ENCODE measurements at places on chromosomes 7 and 10. TPM values are rescaled to one million over a fixed set of nuclear protein-coding genes. Genes with fewer than 3 reads are reported as not detected.

The PPP1R3A gene
- not detected for total RNA-seq

The DOCK4 gene
- total RNA-seq, result 40.3 TPM

The FZD1 gene
- 16.5 TPM for total RNA-seq

The CPEB3 gene
- 8.8 TPM for total RNA-seq

GRCh38 chr7:12403287-12404181 is at the start of gene VWDE:
VWDE (minus strand) TSS chr7:12403865; CDS start chr7:12403716, 149 bp downstream.
- no peak within 1 kb of the TSS for H3K27ac ChIP-seq
- H3K4me1 ChIP-seq, result peaks cover 12% of the 10 kb centered on the region
- no peak for DNase-seq
- no peaks in the 10 kb centered on the region for H3K36me3 ChIP-seq
- H3K27me3 ChIP-seq, result no peaks in the 10 kb centered on the region

DNA sequence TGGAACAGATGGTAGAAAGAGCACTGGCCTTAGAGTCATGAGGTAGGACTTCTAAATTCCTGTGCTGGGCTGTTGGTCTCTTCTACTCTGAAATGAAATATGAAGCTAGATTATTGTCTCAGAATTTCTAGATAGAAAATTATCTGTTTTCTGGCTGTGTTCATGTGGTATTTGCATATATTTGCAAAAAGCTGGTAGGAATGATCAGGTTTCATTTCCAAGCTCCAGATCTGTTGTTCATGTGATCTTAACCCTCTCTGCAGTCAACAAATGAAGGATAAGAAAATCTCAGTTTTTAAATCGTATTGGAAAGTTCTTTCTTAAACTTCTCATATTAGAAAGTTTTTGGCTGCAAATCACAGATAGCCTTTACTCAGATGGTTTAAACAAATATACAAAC is 248.3 kb downstream of the CDK14 start:
- no peaks in the 10 kb centered on the region for H3K27me3 ChIP-seq
- H3K36me3 ChIP-seq, result no peaks in the 10 kb centered on the region
- H3K4me3 ChIP-seq, result no peak overlapping the region
- DNase-seq, result no peak

- no peak for DNase-seq
- H3K4me1 ChIP-seq, result no peaks in the 10 kb centered on the region
- no peaks in the 10 kb centered on the region for H3K27me3 ChIP-seq
- H3K4me3 ChIP-seq, result no peak overlapping the region
Measured at GRCh38 chr7:91033574-91033973, 230.7 kb upstream of the FZD1 start.

GRCh38 chr7:158662610-158663427 is 41.8 kb downstream of the NCAPG2 start:
- H3K36me3 ChIP-seq, result no peaks in the 10 kb centered on the region
- H3K4me3 ChIP-seq, result no peak overlapping the region
- no peak overlapping the region for H3K27ac ChIP-seq
- no peaks in the 10 kb centered on the region for H3K4me1 ChIP-seq

DNA sequence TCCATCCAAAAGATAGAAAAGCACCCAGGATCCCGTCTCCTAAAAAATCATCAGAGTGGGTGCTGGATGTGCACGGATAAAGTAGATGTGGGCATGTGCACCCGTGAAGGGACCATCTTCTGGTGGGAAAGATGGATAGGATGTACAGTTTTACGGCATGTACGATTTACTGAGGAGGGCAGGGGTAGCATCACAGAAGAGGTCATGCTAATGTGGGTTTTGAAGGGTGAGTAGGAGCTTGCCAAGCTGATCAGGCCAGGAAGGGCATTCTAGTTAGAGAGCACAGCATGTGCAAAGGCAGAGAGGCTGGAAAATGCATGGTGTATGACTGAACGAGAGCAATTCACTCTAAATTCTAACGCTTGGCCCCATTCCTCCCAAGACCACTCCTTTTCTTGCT is 7.8 kb upstream of the CRHR2 start:
- H3K27me3 ChIP-seq, result no peaks in the 10 kb centered on the region
- H3K4me3 ChIP-seq, result no peak overlapping the region
- H3K27ac ChIP-seq, result no peak overlapping the region

GRCh38 chr10:103716206-103717160 is 138.9 kb downstream of the SH3PXD2A start:
- H3K27me3 ChIP-seq, result no peaks in the 10 kb centered on the region
- no peaks in the 10 kb centered on the region for H3K36me3 ChIP-seq
- no peak overlapping the region for H3K4me3 ChIP-seq
- peak overlapping the region; percentile 67 for H3K27ac ChIP-seq

- no peaks in the 10 kb centered on the region for H3K4me1 ChIP-seq
- DNase-seq, result no peak
- no peak overlapping the region for H3K27ac ChIP-seq
- H3K36me3 ChIP-seq, result no peaks in the 10 kb centered on the region
- no peak overlapping the region for H3K4me3 ChIP-seq
Measured at GRCh38 chr7:153858355-153858754, 193.8 kb upstream of the DPP6 start.

- H3K36me3 ChIP-seq, result no peaks in the 10 kb centered on the region
- H3K4me3 ChIP-seq, result peak overlapping the region; percentile 36
- H3K4me1 ChIP-seq, result peaks cover 59% of the 10 kb centered on the region
Measured at GRCh38 chr10:8049045-8049864, 5.2 kb upstream of the GATA3 start.

GRCh38 chr7:95303013-95303905 is 21.1 kb downstream of the PON1 start:
- no peaks in the 10 kb centered on the region for H3K4me1 ChIP-seq
- no peaks in the 10 kb centered on the region for H3K27me3 ChIP-seq
- DNase-seq, result no peak
- no peak overlapping the region for H3K27ac ChIP-seq
- no peak overlapping the region for H3K4me3 ChIP-seq

DNA sequence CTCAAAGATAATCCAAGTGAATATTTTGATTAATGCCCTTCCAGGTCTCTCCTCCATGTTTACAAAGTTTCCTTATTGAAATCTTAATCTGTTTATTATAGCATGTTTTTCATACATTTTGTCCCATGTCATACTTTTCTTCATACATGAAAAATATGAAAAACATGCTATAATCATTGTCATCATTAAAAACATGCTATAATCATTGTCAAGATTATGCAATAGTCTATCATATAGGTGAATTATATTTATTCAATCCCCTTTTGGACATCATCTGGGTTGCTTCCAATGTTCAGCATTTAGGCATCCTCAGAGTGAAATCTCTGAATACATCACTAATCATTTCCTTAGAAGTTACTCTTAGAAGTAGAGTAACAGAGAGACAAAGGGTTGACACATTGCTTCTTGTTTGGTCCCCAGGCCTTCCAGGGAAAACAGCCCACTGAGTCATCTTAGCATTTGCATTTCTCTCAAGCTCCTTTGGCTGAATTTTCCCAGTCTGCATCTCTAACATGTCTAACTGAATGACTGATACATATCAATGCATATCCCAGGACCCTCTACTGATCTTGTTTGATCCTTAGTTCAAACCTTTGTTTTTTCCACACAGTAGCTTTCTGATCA is 87.0 kb downstream of the SGMS1 start:
- H3K4me1 ChIP-seq, result peaks cover 9% of the 10 kb centered on the region
- H3K4me3 ChIP-seq, result no peak overlapping the region
- no peaks in the 10 kb centered on the region for H3K27me3 ChIP-seq
- no peak for DNase-seq

DNA sequence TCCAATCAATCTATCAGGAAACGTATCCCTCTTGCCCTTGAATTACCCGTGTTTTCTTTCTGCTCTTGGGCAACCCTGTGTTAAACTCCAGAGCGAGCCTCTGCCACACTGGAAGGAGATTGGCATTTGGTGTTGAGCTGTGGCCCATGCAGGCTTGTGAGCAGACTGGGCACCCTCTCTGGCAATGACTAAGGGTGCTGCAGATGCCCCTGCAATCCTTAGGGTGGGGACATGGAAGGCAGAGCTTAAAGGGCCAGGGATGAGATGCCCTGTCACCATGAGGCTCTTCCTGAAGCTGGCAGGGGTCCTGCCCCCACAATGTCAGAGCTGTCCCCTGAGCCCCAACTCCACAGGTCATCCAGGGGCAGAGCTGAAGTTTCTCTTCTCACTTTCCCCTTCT is 19.5 kb upstream of the FAM180A start:
- no peaks in the 10 kb centered on the region for H3K36me3 ChIP-seq
- H3K27ac ChIP-seq, result no peak overlapping the region
- H3K27me3 ChIP-seq, result no peaks in the 10 kb centered on the region

- peak overlapping the region; percentile 86 for H3K4me3 ChIP-seq
- H3K36me3 ChIP-seq, result no peaks in the 10 kb centered on the region
- H3K4me1 ChIP-seq, result peaks cover 31% of the 10 kb centered on the region
- H3K27me3 ChIP-seq, result no peaks in the 10 kb centered on the region
Measured at GRCh38 chr7:143289421-143289820, 1.3 kb downstream of the CASP2 start.

DNA sequence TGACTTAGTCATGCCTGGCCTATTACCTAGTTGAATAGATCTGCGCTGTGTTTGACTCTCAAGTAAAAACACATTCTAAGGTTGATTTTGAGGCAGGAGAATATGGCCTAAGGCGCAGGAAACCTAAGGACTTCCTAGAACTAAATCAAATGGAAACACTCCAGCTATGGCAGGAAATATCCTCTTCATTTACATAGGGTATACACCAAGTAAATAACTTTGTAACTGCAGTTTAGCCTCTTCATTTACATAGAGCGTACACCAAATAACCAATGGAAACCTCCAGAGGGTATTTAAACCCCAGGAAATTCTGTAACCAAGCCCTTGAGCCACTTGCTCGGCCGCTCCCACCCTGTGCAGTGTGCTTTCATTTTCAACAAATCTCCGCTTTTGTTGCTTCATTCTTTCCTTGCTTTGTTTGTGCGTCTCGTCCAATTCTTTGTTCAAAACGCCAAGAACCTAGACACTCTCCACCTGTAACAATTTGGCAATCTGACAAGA is 35.6 kb upstream of the XRCC2 start:
- H3K36me3 ChIP-seq, result no peaks in the 10 kb centered on the region
- no peak overlapping the region for H3K4me3 ChIP-seq
- no peak overlapping the region for H3K27ac ChIP-seq
- no peaks in the 10 kb centered on the region for H3K4me1 ChIP-seq

- H3K4me3 ChIP-seq, result no peak overlapping the region
- H3K36me3 ChIP-seq, result no peaks in the 10 kb centered on the region
- H3K27me3 ChIP-seq, result no peaks in the 10 kb centered on the region
- peak overlapping the region; percentile 40 for H3K27ac ChIP-seq
- DNase-seq, result no peak
Measured at GRCh38 chr7:93015101-93015778, 102.5 kb downstream of the SAMD9 start.

- H3K36me3 ChIP-seq, result no peaks in the 10 kb centered on the region
- H3K4me3 ChIP-seq, result no peak overlapping the region
- H3K27ac ChIP-seq, result no peak overlapping the region
- H3K4me1 ChIP-seq, result peaks cover 16% of the 10 kb centered on the region
Measured at GRCh38 chr7:42883950-42884349, 27.9 kb downstream of the C7orf25 start.

DNA sequence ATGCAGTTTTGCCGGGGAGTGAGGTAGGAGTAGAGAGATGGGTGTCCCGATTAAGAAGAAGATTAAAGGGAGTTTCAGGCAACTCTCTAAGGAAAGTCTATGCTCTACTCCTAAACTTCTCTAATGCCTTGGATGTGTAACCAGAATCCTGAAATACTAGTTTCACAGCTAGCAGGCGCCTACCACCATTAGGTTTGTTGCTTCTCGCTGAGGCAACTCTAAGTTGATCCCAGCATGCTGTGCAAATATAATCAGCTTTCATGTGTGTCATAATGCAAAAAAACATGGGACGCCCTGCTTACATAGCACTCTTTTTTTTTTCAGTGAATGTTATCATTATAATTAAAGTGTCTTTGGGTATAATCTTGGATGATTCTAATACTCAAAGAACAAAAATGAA is 50.4 kb upstream of the FAM3C start:
- H3K36me3 ChIP-seq, result no peaks in the 10 kb centered on the region
- no peak overlapping the region for H3K27ac ChIP-seq

GRCh38 chr7:140383954-140384713 is 14.2 kb downstream of the SLC37A3 start:
- peaks cover 24% of the 10 kb centered on the region for H3K36me3 ChIP-seq
- H3K4me1 ChIP-seq, result peaks cover 26% of the 10 kb centered on the region
- no peaks in the 10 kb centered on the region for H3K27me3 ChIP-seq
- no peak overlapping the region for H3K4me3 ChIP-seq
- H3K27ac ChIP-seq, result no peak overlapping the region
- no peak for DNase-seq
